ENCODE measurements at places on chromosomes 6 and 20. TPM values are rescaled to one million over a fixed set of nuclear protein-coding genes. Genes with fewer than 3 reads are reported as not detected.

Gene ATP6V1G2
- total RNA-seq: 0.98 TPM

Gene SYCP2L
- total RNA-seq: 2.2 TPM

Gene EPB41L1
- 77.5 TPM for total RNA-seq

Gene PLG
- not detected for total RNA-seq

Gene MUCL3
- 0.20 TPM for total RNA-seq

Gene CYP21A2
- total RNA-seq: not detected

Gene RNF5
- 45.6 TPM for total RNA-seq

Gene CST5
- not detected for total RNA-seq

Gene SUMO4
- total RNA-seq: not detected

Gene TRIM31
- total RNA-seq: 1.3 TPM

Gene BPIFB1
- 0.17 TPM for total RNA-seq

Gene TBXT
- not detected for total RNA-seq

Gene LY6G5B
- total RNA-seq: 3.8 TPM

Gene SLC16A10
- total RNA-seq: 0.35 TPM

Gene SCRT2
- total RNA-seq: not detected

Gene CLPSL1
- total RNA-seq: not detected

Gene ZNF335
- 9.2 TPM for total RNA-seq

Gene PAX1
- not detected for total RNA-seq

Gene SLC52A3
- 0.57 TPM for total RNA-seq

Gene PPIL6
- 3.6 TPM for total RNA-seq

Gene CLIC1
- total RNA-seq: 471 TPM

Gene FLOT1
- 96.6 TPM for total RNA-seq

Gene PNPLA1
- not detected for total RNA-seq

Gene PTPRT
- not detected for total RNA-seq

Data from A549 treated with Mapracorat at 1 μM for 4 hours (cell line).